ENCODE measurements at places on chromosomes 6 and 20. TPM values are rescaled to one million over a fixed set of nuclear protein-coding genes. Genes with fewer than 3 reads are reported as not detected.
A peak's percentile ranks its signal among the peaks of the same experiment; 100 is the strongest.

DNA sequence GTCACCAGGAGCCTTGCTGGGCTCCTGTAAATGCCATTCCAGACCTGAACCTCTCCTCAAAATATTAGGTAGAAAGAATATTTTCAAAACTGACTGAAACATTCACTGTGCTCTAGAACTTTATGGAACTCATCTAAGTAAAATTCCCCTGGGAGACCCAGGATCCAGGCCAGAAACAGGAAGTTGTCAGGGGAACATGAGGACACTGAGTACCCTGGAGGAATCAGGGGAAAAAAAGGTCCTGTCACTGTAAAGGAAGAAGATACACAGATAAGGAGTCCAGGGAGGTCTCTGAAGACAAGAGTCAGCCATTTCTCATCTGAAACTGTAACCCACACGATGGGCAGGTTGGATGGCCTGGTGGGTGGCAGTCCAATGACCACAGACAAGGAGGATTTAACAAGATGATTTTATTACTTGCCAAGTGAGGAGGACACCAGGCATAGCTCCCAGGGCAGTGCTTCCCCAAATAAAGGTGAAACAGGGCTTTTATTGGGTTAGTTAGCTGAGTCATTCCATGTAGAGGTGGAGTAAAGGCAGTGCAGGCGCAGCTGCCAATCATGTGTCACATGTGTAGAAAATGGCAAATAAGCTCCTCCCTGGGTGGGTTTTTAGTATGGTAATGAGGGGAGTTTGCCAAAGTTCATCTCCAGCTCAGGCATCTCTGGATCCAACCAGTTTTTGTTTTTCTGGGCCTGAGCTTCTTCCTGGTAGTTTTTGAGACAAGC, 138.5 kb downstream of the RCAN2 start:
- DNase-seq = no peak

The SPATS1 gene
- total RNA-seq = not detected

The TOX2 gene
- total RNA-seq = 11.0 TPM

DNA sequence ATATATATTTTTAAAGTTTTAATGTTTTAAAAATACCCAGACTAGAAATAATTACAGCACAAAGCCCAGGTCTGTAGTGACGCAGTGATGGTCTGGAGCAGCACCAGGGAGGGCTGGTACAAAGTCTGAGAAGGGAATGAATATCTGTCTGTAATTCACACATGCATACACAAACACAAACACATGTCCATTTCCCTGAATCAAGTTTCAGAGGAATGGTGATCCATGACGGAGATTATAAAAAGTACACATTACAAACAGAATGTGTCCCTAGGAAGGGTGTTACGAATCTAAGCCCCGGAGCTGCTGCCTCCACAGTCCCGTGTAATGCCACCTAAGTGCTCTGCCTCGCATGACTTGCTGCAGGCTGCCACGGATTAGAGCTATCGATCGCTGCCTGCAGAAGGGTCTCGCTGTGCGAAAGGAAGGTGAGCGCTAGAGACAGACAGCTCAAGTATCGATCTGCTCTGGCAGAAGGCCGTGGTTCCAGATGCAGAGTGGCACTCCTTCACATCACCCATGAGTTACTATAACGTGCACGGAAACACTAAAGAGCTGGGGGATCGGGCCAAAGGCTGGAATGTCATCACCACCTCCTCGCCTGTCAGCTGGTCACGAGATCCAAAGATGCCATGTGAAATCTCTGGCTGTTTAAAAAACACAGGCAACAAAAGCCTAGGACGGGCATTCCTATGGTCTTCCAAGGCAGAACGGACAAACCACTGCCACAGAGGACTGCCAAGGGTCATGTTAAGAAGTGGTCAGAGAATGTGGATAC, 87.1 kb downstream of the INSM1 start:
- peaks cover 3% of the 10 kb centered on the region for H3K27me3 ChIP-seq
- peaks cover 57% of the 10 kb centered on the region for H3K4me1 ChIP-seq
- DNase-seq = peak; percentile 55
- peak overlapping the region; percentile 53 for H3K27ac ChIP-seq
- no peaks in the 10 kb centered on the region for H3K36me3 ChIP-seq
- peak overlapping the region; percentile 40 for H3K4me3 ChIP-seq

The TAPBP gene
- 4.7 TPM for total RNA-seq

The KIF13A gene
- total RNA-seq = 26.7 TPM

DNA sequence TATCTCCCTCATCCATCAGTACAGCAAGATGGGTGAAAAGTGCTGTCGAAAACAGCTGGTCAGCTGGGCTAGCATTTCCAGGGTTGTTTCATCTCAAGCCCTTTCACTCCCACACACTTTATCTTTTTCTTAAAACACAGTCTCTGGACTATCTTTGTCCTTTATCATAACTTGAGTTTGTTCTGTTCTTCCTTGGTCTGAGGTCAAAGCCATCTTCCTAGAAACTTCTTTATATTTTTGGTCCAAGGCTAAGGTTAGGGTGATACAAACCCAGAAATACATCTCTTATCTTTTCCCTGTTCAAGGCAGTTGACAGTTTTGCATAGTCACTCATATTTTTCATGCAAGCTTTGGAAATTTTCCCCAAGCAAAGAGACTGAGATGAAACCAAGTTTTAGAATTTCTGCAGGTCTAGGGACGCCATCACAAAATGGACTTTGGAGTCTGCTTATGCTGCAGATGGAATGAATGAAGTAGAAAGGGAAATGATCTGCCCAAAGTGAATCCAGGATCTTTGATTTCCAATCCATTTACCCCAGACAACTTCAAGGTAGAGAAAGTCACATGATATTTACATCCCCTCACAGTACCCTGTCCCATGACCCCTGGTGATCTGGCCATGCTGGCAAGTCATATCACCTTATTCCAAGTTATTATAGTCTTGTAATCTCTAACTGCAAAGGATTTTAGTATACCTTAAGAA, 297.0 kb downstream of the ZNF217 start:
- H3K36me3 ChIP-seq = no peaks in the 10 kb centered on the region
- peaks cover 10% of the 10 kb centered on the region for H3K4me1 ChIP-seq
- H3K4me3 ChIP-seq = no peak overlapping the region
- H3K27me3 ChIP-seq = no peaks in the 10 kb centered on the region
- DNase-seq = no peak

The BEND6 gene
- 1.2 TPM for total RNA-seq

DNA sequence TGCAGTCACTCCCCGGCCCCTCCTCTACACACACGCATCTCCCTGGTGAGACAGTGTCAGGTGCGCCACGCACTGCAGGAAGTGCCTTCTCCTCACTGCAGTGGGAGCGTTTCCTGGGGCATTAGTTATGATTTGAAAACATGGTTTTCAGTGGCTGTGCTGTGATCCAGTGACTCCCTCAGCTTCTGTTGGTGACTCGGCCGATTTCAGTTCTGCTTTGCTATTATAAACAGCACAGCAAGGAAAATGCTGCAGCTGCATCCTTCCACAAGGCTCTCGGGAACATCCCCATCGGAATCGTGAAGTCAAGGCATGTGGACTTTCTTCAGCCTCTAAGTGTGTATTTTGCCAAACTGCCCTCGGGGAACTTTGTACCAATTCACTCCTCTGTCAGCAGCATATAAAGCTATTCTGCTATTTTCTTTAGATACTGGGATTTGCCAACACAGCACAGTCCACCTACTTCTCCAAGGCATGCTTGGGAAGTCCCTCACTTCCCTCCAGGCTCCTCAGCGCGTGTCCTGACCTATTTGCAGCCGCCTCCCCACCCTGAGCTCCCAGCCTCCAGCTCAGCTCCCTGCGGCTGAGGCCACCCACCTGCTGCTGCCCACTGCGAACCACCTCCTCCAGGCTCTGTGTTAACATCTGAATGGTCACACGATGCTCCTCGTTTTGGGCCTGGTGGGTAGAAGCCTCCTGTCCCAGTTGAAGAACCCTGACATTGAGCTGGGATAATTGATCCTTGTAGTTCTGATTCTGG, 54.5 kb downstream of the GINS1 start:
- peaks cover 13% of the 10 kb centered on the region for H3K4me1 ChIP-seq
- peaks cover 4% of the 10 kb centered on the region for H3K36me3 ChIP-seq
- peaks cover 16% of the 10 kb centered on the region for H3K27me3 ChIP-seq
- no peak overlapping the region for H3K27ac ChIP-seq

DNA sequence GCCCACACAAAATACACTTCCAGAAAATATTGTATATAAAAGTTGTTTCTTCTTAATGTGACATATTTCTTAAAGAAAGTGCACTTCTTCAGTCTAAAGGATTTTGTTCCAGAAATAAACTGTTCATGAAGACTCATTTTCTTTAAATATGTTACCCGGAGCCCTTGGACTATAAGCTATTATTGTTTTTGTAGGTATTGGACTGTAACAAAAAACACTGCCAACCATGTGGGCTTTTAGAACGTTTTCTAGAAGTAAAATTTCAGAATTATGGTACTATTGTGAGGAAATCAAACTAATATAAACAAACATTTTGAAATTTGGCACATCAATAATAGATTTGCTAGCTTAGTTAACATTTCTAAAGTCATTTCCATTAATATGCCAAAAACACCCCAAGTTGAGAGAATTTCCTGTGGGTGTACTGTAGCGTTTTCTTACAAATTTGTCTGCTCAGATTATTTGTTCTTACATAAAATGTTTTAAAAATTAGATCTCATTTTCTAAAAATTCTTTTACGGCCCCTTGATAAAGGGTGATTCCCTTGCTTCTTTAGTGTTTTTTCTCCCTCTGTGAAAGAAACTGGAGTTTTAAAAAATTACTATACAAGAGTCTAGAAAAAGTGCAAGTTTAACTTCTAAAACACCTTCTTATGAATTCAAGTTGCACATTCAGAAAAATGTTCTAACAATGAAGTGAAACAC, 3.4 kb downstream of the NKX2-4 start:
- H3K36me3 ChIP-seq = no peaks in the 10 kb centered on the region
- no peak overlapping the region for H3K4me3 ChIP-seq
- H3K4me1 ChIP-seq = peaks cover 8% of the 10 kb centered on the region

- no peak overlapping the region for H3K27ac ChIP-seq
- H3K4me3 ChIP-seq = no peak overlapping the region
- H3K4me1 ChIP-seq = peaks cover 9% of the 10 kb centered on the region
- H3K27me3 ChIP-seq = no peaks in the 10 kb centered on the region
Observed at GRCh38 chr6:71205336-71205956, 83.2 kb upstream of the OGFRL1 start.

The APOM gene
- 1.5 TPM for total RNA-seq

DNA sequence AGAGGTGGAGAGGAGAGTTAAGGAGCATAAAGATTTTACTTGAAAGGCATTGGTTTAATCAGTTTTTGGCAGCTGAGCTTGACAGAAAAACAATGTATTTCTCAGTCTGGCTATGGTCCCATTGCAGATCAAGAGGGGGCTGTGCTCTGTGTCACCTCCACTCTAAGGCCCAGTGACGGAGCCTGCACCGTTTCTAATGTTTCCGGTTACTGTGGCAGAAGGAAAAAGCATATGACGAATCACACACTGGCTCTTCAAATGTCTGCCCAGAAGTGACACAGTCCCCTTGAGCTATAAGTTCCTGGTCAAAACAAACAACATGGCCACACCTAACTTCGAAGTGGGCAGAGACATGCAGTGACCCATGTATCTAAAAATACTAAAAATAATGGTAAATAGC, 372.0 kb downstream of the PLCB1 start:
- DNase-seq = no peak
- H3K36me3 ChIP-seq = no peaks in the 10 kb centered on the region

GRCh38 chr20:10042086-10042485, 7.3 kb downstream of the ANKEF1 start:
- no peaks in the 10 kb centered on the region for H3K36me3 ChIP-seq
- H3K4me1 ChIP-seq = no peaks in the 10 kb centered on the region
- no peak for DNase-seq
- no peak overlapping the region for H3K27ac ChIP-seq

The VSX1 gene
- not detected for total RNA-seq

DNA sequence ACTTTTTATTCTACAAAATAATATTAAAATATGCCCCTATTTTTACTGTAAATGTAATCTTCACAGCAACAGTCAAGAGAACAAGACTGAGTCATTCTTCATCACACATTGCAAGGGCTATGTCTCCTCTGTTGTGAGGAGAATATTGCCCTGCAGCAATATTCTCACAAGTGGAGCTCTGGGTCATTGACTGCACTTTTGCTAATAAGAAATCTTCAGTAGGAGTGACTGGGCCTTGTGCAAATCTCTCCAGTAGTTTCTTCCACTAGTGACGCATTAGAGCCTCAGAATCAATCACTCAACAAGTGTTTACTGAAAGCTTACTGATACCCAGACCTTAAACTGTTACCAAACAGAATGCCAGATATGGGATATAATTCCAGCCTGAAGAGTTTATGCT, 49.1 kb downstream of the LAMA2 start:
- no peaks in the 10 kb centered on the region for H3K27me3 ChIP-seq
- H3K27ac ChIP-seq = no peak overlapping the region
- no peak for DNase-seq
- H3K4me3 ChIP-seq = no peak overlapping the region
- no peaks in the 10 kb centered on the region for H3K36me3 ChIP-seq

- no peak overlapping the region for H3K4me3 ChIP-seq
- no peaks in the 10 kb centered on the region for H3K36me3 ChIP-seq
- DNase-seq = no peak
- peaks cover 9% of the 10 kb centered on the region for H3K4me1 ChIP-seq
- no peak overlapping the region for H3K27ac ChIP-seq
Observed at GRCh38 chr6:37615564-37616340, 81.9 kb downstream of the MDGA1 start.

GRCh38 chr20:31894980-31895675, 24.7 kb downstream of the TTLL9 start:
- H3K4me3 ChIP-seq = no peak overlapping the region
- H3K27me3 ChIP-seq = peaks cover 2% of the 10 kb centered on the region
- no peak overlapping the region for H3K27ac ChIP-seq
- H3K4me1 ChIP-seq = no peaks in the 10 kb centered on the region
- no peaks in the 10 kb centered on the region for H3K36me3 ChIP-seq

The PRPH2 gene
- total RNA-seq = not detected

DNA sequence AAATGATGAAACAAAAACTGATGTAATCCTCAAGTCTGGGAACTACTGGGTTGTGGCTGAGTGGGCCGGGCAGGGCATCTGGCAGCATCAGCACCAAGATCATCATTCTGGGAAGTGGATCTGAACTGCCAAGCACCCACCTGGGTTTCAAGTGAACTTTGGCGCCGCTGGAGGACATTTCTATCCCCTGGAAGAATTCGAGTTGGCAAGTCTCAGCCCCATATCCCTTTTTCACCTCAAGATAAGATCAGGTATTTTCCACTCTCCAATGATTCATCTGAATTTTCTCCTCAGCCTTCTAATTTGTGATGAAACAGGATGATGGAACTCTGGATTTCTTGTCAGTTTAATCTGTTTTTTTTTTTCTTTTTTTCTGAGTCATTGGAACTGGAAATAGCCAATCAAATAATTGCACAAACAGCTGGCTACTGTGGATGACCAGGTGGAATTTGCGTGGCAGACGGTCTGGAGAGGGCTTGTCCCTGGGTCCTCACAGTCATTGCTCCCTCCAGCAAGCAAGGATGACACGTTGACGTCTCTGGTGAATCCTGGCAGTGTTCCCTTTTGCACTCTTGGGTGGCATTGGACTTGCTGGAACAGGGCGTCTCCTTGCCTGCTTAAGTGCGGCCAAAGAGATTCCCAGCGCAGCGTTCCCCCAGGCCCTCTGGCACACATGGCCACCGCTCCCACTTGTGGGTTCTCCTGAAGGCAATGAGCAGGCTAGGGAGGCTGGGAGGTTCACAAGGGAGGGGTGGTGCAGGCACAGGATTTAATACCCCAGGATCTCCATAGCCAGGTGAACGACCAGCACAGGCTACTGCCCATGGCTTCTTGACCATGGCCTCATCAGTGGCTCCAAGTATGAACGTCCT, 80.4 kb downstream of the DHX35 start:
- peaks cover 1% of the 10 kb centered on the region for H3K4me1 ChIP-seq
- no peaks in the 10 kb centered on the region for H3K36me3 ChIP-seq
- H3K27ac ChIP-seq = no peak overlapping the region
- no peak overlapping the region for H3K4me3 ChIP-seq
